SW480 (cell line): ENCODE measurements at places on chromosomes 7 and 10.
A peak's percentile ranks its signal among the peaks of the same experiment; 100 is the strongest.

DNA sequence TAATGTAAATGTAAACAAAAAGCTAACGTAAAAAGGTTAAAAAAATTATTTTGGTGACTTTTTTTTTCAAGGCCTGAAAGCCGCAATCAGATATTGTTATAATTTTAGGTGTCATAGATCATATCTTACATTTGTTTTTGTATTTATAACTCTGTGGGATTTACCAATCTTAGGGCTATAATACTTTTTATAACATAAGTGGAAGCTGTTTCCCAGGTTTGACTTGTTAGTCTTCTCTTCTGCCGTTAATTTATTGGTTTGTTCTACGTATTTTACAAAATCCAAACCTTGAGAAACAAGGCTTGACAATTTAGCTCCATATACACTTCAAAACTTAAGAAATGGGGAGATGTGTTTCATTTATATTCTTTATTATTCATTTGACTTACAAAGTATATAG is 119.4 kb downstream of the EVX1 start:
- no peak for DNase-seq

DNA sequence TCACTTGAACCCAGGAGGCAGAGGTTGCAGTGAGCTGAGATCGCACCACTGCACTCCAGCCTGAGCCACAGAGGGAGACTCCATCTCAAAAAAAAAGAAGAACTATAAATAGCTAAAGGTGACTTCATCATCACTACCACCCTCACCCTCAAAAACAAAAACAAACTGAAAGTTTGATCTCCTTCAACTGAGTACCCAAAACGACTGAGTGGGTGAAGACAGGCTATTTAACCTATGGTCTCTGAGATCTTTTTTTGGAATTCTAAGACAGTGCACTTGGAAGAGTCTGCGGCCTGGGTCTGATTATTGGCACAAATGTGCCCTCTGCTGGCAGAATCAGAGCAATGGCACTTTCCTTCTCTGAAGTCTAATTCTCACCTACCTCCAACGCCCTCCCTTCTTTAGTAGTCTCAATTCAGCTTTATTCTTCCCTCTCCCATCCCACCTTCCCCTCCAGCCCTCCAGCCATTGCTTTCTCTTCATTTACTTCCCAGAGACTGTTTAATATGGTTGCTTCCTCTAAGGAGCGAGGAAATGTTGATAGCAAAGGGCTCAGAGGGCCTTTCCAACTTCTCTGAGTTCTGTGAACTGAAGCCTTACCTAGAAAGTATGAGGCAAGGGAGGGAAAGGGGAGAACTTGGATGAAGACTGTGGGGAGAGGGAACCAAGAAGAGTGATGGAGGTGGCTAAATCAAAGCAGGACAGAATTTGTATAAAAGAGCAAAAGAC is 2.9 kb upstream of the MYOZ1 start:
- peak; percentile 61 for DNase-seq

GRCh38 chr10:99292159-99292558 is 37.0 kb upstream of the CNNM1 start:
- no peak for DNase-seq

GRCh38 chr10:43706166-43706565 is 57.5 kb upstream of the ZNF32 start:
- no peak for DNase-seq

- no peak for DNase-seq
Measured at GRCh38 chr10:49627644-49628247, 13.9 kb downstream of the CHAT start.

DNA sequence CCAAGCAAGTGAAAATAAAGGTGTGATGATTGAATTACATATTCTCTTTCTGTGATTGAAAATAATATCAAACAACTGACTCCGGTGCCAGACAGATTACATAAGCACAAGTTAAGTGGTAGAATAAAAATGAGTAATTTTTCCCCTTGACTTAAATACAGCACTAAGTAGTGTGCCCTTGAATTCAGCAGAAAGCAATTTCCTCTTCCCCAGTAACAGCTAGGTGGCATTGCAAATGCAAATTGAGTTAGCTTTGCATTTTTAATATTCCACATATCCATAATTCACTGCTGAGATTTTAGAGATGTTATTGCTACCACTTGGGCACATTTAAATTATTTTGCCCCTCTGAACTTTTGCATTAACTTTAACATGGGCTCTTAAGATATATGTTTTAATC is 89.8 kb upstream of the NPVF start:
- no peak for DNase-seq

DNA sequence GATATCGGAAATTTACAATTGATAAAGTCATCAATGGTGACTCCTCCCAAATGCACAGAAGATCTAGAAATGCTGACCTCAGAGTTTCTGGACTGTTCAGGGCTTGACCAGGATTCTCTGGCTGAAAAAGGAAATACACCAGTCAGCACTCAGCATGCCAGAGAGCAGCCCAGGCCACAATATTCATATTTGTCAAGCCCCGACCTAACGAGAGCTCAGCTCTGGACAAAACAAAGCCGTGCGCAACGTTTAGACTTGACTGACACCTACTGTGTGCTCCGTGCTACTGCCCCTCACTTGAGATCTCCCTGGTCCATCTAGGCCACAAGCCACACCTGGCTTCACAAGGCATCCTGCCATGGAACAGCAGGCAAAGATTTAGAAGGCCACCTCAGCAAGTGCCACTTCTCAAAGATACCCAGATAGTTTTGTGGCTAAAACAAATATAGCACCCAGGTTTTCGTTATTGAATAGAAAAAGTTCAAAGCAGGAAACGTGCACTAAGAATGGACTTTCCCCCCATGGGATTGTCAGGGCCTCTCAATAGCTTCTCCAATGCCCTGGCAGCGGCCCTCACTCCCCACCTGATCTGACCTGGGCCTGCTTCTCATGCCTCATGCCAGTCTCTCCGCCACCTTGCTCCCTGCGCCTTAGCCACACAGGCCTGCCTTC is 218.3 kb downstream of the FAM107B start:
- DNase-seq = no peak

DNA sequence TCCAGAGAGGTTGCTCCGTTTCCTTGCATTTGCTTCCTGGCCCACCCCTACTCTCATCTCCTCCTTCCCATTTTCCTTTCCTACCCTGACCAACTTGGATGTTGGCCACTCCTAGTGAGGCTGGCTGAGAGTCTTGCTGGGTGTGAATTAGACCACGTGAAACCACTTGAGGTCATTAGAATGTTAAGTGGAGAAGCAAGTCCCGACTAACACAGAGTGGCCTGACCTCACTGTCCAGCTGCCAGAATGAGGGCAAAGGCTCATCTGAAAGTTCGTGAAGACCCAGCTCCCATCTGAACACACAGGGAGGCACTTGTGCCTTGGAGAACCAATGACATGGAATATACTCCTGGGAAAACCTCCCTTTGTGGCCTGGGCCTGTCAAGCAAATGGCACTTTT is 80.8 kb downstream of the WDR11 start:
- no peak for DNase-seq
